ENCODE measurements at places on chromosomes 1 and 21.

GRCh38 chr1:163410073-163410999, 88.6 kb downstream of the NUF2 start:
- peak; percentile 78 for DNase-seq

DNA sequence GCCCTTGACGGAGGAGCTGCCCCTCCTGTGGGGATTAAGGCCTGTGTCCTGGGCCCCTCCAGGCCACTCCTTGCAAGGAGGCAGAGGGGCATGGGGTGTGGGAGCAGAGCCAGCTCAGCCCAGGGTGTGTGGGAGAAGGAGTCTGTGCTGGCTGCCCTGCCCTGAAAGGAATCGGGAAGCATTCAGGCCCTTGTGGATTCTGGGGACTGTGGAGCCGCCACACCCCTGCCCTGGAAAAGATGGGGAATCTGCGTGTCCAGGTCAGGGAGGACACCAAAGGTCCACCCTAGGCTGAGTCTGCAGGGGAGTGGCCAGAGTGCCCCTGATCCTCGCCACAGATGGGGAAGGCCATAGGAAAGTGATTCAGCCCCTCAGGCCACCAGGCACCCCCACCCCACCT, 16.5 kb upstream of the PRDM16 start:
- DNase-seq, result no peak

DNA sequence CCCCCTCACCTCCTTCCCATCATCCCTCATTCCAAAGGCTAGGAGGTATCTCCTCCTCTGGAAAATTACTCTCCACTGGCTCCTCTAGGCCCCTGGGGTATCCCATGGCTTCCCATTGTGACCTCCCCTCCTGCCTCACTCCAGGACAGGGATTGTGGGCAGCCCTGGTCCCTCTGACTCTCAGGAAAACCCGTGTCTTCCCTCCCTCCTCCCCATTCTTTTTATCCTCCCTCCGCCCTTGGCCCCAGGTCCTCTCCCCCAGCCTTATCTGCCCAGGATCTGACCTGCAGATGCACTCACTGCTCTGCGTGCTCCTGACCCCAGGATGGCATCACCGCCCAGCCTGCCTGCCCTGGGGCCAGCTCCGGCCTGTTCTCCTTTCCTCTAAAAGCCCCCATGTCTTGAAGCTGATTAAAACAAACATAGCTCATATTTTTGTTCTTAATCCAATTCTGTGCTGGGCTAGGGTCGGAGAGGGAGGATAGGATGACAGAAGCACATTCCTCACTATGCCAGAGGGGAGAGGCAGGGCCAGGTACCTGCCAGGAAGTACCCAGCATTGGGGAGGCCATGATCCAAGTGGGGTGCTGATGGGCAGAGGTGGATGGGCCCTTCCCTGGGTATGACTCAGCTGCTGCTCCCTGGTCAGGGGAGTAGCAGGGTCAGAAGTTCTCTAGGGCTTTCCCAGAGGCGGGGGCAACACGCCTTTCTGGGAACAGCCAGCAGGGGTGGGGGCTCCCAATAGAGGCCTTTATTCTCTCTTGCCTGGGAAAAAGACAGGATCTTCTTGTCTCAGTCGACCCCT, 13.8 kb upstream of the UBL4B start:
- DNase-seq, result no peak

- DNase-seq, result peak; percentile 28
Measured at GRCh38 chr1:38624336-38625039, 235.1 kb downstream of the RRAGC start.

DNA sequence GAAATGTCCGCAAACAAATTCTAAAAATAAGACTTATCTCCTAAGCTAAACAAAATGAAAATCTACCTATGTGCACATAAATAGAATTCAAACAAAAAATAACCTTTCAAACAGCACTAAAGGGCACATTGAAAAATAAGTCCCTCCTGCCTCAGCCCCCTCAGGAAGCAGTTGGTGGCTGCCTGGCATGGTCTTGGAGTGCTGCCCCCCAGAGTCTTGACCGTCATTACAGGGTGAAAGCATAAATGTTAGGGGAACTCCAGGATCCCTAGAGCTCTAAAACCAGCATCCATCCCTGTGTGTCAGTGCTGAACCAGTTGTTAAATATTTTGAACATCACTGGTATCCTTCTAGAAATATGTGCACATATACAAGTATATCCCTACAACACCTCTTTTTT, 6.5 kb upstream of the NPL start:
- DNase-seq, result no peak

- peak; percentile 60 for DNase-seq
Measured at GRCh38 chr1:172761581-172762486, 102.9 kb downstream of the FASLG start.

DNA sequence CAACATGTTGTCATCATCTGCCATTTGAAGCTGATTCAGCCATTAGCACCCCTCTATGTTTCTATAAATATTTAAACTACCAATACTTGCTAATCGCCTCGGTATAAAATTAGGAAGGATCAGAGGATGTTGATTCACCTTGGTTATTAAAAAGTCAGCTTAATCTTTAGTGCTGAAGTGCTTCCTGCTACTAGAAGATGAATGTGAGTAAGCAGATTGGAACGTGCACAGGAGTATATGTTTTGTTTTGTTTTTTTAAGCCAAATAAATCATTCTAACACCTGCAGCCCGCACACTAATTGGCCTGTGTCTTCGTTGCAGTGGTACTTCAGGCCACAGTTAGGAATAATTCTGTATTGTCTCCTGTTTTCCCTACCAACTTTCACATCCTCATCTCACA, 485.7 kb downstream of the AJAP1 start:
- DNase-seq, result no peak

DNA sequence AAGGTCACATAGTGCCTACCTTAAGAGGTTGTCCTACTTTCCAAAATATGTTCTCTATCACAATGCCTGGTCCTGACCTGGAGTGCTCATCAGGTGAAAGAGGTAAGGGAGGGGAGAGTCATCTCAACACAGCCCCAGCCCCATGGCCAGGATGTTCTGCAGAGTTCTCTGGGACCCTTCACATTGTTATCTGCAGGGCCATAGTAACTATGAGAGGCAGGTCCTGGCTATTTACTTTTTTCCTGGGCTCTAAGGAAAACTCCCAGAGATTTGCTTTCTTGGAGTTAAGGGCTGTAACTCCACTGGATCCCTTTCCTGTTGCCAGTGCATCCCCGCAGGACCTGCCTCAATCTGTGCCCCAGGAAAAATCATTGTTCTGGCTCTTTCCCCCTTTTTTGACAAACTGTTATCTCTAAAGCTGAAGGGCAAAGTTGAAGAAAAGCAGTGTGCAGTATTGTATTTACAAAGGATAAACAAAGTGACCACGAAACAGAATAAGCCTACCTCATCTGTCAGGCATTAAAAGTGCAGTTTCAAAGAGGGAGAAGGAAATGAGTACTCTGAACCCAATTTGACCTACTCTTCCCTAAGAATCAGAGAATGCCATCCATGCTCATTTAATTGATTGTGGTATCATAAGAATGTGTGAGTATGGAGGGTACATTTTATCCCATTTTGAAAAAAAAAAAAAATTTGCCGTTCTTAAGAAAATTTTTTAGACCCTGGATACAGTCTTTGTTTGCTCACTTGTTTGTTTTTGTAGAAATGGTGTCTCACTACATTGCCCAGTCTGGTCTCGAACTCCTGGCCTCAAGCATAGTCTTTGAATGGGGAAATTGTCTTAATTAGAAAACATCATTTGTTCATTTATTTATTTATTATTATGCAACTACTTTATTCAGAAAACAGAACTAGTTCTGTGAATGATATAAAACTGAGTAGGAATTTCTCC, 149.6 kb downstream of the RHOU start:
- DNase-seq, result no peak

DNA sequence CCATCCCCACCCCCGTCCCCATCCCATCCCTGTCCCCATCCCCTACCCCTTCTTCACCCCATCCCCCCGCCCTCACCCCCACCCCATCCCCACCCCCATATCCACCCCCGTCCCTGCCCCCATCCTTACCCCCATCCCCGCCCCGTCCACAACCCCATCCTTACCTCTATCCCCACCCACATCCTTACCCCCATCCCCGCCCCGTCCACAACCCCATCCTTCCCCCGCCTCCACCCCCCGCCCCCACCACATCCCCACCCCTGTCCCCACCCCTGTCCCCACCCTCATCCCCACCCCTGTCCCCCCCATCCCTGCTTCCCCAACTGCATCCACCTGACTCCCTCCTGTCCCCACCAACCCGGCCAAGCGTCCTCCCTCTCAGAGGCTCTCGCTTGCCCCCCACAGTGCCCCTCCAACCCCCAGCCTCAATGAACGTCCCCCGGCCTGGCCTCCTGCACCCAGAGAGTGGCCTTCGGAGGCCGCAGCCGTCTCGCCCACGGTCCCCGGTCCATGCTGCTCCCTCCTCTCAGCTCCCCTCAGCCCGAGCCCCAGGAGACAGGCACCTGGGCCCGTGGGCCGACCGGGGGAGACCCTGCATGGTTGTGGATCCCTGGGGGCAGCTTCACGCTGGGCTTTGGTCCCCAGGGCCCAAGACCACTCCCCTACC, 25.5 kb upstream of the C1orf159 start:
- DNase-seq, result no peak

GRCh38 chr1:74681449-74681848, 7.9 kb upstream of the ERICH3 start:
- DNase-seq, result no peak

- no peak for DNase-seq
Measured at GRCh38 chr1:115666206-115666605, 24.4 kb downstream of the VANGL1 start.

DNA sequence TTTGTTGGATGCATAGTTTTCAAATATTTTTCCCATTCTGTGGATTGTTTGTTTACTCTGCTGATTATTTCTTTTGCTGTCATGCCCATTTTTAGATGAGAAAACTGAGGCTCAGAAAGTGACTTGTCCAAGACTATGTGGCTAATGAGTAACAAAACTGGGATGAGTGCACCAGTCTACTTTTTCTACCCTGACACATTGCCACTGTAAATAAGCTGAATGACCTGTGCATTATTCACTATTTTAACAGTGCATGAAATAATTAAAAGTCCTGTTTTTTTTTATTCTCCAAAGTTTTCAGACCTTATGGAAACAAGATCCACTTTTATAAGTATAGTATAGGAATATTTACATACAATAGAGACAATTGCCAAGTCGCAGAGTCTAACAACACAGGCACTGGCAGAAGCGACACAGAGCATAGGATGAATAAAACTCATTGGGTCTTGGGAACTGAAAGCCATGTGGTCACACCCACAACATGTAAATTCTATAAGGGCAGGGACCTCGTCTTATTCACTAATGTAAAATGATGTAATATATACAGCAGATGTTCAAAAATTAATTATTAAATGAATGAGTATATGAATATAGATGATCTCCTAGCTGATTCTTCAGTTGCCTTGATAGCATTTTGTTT, 45.2 kb downstream of the HLX start:
- no peak for DNase-seq

DNA sequence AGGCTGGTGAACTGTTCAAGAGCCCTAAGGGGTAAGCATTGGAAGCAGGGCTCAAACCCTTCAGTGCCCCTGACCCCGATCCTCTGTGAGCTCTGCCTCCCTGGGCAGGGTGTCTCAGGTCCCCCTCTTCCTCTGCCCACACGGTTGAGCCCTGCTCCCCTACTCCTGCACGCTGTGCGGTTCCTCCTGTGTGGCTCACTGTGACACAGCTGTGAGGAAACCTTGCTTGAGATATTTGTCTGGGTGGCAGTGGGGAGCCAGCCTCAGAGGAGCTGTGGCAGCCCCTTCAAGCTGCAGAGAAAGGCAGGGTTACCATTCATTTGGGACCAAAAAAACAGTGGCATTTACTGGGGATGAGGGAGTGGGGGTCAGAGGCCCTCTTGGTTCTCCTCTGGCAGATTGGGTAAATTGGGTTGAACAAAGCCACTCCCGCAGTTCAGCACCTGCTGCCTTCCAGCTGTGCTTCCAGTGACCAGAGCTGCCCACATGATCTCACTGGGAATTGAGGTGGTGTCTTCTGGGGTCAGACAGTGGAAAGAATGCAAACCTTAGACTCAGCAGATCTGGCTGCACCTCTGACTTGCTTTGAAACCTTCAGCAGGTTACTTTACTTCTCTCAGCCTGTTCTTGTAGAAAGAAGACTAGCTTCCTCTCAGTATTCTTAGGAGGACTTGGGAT, 60.6 kb upstream of the CD1D start:
- no peak for DNase-seq

- DNase-seq, result no peak
Measured at GRCh38 chr21:28444557-28444956, 548.1 kb downstream of the LTN1 start.

DNA sequence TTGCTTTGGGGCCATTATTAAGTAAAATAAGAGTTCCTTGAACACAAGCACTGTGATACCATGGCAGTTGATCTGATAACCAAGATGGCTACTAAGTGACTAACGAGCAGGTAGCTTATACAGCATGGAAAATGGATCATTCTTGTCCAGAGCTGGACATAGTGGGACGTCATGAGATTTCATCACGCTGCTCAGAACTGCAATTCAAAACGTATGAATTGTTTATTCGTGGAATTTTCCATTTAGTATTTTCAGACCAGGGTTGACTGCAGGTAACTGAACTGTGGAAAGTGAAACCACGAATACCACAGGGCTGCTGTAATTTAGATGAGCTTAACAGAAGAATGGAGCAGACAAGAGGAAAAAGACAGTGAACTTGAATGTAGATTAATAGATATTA, 38.9 kb downstream of the CCDC18 start:
- peak; percentile 49 for DNase-seq

- no peak for DNase-seq
Measured at GRCh38 chr21:34190576-34191321, 117.4 kb downstream of the MRPS6 start.

- no peak for DNase-seq
Measured at GRCh38 chr1:50108497-50109059, at the start of gene ELAVL4. ELAVL4 (plus strand) TSS chr1:50108920; CDS start chr1:50109190, 270 bp downstream.

DNA sequence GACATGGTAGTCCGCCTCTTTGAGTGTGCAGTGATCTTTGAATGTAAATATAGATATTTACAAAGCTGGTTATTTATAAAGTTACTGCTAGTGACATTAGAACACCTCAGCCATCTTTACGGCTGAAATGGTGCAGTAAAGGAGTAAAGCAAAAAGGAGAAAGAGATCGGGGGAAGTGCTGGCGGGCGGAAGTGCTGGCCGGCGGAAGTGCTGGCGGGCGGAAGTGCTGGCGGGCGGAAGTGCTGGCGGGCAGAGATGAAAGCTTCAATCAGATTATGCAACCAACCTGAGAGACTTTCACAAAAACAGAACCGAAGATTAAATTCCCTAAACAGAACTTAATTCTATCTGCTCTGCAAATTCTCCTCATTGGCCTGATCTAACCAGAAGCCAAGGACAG, 1.4 kb upstream of the OR14A16 start:
- DNase-seq, result no peak

DNA sequence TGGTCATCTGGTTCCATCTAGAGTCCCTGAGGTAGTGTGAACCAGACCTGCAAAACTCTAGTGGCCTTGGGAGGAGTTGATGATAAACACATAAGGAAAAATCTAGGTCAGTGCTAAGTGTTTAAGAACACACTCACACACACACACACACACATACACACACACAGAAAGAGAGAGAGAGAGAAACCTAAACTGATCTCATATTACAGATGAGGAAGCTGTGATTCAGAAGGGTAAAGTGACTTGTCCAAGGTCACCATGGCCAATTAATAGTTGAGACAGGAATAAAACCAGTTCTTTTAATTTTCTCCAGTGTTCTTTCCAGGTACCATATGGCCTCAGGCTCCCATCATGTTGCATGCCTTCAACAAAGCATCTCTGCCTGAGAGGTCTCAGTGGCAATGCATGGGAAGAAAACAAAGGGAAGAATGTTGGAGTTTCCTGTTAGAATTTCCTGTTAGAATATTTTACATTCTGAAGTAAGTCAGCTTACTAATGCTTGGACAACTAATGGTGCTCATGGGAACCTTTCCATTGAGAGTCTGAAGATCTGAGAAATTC, 77.3 kb upstream of the TSPAN2 start:
- peak; percentile 18 for DNase-seq

GRCh38 chr1:170886460-170886859, 48.9 kb upstream of the MROH9 start:
- DNase-seq, result no peak

All from astrocyte of the hippocampus (primary cell).